T-helper 2 cell (primary cell): ENCODE measurements at places on chromosomes 2 and 18.

DNA sequence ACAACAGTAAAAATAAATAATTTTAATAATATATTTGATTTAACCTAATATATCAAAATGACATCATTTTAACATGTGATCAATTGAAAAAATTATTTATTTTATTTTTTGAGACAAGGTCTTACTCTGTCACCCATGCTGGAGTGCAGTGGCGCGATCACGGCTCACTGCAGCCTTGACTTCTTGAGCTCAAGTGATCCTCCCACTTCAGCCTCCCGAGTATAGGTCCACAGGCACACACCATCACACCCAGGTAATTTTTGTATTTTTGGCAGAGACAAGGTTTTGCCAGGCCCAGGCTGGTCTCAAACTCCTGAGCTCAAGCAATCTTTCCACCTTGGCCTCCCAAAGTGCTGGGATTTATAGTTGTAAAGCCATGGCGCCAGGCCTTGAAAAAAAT is 126.7 kb upstream of the COPS8 start:
- no peak for DNase-seq

GRCh38 chr2:190062601-190063000 is at the start of gene MSTN:
Gene MSTN, minus strand, starts transcription at chr2:190062729. Its CDS starts 133 bp downstream, at chr2:190062596.
- no peak for DNase-seq

GRCh38 chr18:48440924-48441323 is 31.7 kb upstream of the ZBTB7C start:
- no peak for DNase-seq

DNA sequence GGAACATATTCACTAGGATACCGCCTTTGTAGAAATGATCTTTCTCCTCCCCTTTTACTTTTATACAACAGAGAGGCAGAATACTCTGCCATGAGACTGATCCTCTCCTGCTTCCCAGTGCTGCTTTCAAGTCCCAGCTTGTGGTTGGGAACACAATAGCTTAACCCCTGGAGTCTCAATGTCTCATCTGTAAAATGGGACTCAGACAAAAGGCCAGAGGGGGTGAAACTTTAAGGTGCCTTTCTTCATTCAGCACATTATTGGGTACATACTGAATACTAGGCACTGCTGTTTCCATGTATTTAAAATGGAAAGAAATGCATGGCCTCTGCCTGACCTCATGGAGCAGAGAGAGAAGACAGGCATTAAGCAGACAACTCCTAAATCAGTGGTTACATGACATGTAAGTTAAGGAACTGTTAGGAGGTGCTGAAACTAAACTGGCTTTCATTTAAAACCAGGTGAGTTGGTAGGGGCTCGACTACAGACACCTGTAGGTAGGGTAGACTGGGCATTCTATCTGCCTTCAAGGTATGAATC is 53.8 kb downstream of the MAP4K4 start:
- no peak for DNase-seq

DNA sequence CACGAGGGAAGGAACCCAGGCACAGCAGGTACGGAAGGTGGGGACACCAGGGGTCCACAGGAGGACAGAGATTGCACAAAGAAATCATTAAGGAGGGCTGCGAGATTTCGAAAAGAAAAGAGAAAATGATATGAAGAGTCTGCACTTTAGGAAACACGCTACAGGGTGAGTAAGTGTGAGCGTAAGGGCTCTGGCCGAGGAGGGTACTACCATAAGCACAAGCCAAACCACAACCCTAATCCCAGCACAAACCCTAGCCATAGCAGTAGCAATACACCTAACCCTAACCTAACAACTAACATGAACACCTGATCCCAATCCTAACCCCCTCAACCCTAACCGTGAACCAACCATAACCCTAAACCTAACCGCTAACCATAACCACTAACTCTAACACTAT is 104.0 kb downstream of the ZNF516 start:
- DNase-seq = no peak

DNA sequence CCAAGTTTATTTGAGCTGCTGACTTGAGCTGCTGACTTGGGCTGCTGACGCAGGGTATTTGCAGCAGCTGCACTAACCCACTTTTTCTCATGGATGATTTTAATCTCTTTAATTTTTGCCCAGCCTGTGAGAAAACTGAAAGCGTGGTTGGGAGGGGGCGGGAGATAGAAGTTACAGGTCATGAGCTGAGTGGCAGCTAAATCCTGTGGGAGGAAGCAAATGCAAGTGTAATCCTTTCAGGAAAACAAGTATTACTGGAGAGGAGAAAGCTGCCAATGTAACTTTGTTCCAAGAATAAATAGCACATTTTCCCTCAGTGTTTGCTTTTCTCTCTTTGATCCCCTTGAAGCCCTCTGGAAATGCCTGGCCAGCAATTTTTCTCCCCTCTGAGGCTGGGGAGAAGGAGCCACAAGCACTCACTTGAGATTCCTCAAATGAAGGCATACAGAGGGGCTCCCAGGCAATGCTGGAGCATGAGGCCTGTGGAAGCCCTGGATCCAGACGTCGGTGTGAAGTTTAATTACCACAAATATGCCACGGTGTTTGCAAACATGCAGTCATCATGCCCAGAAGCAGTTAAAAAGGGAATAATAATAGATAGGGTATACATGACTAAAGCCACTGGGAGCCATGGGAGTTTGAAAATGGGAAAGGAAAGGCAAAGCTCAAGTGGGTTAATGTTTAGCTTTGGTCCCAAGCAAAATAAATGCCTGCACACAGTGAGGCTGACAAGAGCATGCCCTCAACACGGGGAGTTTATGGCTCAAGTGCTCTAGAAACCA is 10.4 kb upstream of the EVA1A start:
- no peak for DNase-seq

DNA sequence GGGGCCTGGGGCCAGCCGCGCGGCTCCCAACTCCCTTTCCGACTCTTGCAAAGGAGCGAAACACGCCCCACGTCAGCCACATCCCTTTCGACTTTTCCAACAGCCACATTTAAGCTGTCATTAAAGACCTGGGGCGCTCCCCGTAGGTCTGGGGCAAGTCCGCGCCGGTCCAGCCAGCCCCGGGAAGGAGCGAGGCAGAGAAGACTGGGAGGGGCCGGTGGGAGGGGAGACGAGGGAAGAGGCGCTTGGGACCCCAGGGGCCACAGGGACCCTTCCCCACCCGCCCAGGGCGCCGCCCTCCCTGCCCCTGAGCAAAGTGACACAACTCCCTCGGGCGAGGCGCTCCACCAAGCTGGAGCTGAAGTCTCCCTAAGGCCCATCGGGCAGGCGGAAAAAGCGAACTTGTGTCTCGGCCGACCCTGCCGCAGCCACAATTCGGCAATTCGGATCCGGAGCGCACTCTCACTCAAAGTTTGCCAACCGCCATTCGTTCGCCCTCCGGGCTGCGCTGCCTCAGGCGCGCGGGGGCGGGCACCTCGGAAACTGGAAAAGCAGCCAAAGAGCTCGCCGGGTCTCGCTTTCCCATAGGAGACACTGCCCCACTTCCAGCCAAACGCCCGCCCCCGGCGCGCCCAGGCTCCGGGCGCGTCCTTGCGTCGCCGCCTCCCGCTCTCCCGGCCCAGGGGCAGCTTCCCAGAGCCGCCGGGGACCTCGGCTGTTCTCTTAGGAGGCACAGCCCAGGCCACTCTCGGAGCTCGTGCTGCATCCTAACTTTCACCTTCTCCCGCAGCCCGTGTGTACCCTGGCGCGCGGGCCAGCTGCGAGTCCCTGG is 1.1 kb upstream of the KCTD1 start:
- DNase-seq = no peak

DNA sequence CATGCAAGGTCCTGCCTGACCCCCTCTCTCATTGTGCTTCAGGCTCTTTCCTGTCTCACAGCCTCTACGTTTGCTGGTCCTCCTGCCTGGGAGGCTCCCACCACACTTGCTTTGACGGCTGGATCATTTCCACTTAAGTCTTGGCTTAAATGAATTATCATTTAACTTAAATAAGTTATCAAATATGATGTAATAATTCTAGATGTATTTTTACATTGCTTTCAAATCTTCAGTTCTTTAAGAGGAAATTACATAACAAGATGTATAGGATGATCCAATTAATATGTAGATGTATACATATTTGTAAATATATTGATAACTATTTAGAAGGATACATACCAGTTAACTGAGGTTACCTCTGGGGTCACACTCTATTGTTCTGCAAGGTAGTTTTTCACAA is 102.6 kb upstream of the SP3 start:
- DNase-seq = no peak

GRCh38 chr2:172101821-172102390 is 794 bp downstream of the DLX2 start:
- no peak for DNase-seq

GRCh38 chr2:212154477-212154878 is 384.1 kb downstream of the ERBB4 start:
- no peak for DNase-seq

DNA sequence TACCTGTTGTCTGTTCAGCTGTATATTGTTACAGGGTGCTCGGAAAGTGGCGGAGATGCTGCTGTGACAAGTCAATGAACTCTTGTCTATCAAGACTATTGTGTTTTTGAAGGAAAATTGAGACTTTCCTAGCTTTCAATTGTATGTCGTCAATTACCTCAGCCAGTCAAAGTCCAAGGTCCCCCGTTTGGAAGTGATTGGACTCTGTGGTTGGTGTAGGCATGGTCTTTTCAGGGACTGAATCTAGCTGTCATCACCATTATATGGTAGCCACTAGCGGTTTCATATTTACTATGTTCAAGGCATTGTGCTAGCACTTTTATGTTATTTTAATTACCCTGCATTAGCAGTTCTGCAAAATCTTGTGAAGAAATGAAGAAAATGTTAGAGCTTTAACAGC is 54.9 kb downstream of the XRCC5 start:
- DNase-seq = no peak

GRCh38 chr2:111698743-111699554 is 185.0 kb downstream of the ANAPC1 start:
- DNase-seq = no peak

GRCh38 chr2:26764906-26765305 is 822 bp downstream of the SLC35F6 start:
- DNase-seq = no peak

DNA sequence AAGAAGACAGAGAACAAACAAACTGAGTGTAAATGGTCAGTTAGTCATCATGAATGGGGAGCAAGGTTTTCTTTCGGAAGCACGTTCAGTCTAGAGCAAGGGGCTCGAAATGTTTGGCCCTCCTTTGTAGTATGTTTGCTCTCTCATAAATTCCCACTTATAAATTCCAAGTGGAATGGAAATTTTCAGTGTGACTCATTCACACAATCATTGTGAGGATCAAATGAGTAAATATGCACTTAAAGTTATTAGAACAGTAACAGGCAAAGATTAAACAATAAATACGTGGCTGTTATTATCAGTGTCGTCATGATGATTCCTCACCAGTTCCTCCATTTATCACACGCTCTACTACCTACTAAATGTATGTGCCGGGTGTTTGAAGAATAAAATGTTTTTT is 10.5 kb downstream of the CNGA3 start:
- no peak for DNase-seq

DNA sequence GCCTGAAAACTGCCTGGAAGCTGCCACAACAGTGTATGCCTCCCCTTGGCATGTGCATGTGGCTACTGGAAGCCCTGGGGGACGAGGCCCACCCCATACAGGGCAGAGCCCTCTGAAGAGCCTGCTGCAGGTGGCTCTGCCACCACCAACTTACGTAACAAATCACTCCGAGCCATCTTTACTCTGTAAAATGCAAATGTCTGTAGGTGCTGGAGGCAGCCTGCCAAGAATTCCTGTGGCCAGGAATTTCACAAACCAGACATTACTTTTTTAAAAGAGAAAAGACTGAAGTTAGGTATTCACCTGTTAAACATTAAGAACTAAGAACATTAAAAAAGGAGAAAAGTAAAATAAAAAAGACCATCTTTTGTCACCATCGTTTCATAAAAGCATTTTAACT is 106.3 kb downstream of the GPR39 start:
- no peak for DNase-seq

DNA sequence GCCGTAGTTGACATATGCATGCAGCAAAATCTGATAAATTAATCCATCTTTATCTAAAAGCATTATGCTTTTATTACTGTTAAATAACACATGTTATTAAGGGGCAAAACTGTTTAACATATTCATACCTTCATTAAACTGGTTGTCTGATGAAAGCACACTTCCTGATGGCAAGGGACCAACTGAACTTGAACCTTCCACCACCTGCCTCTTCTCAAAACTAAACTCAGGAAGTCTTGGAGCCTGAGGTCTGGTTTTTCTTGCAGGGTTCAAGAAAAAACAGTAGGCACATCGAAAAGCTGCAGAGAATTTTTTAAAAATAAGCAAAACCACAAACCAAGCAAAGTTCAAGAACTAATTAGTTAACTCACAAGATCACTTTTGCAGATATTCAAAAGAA is 64.9 kb downstream of the LNPK start:
- DNase-seq = no peak

DNA sequence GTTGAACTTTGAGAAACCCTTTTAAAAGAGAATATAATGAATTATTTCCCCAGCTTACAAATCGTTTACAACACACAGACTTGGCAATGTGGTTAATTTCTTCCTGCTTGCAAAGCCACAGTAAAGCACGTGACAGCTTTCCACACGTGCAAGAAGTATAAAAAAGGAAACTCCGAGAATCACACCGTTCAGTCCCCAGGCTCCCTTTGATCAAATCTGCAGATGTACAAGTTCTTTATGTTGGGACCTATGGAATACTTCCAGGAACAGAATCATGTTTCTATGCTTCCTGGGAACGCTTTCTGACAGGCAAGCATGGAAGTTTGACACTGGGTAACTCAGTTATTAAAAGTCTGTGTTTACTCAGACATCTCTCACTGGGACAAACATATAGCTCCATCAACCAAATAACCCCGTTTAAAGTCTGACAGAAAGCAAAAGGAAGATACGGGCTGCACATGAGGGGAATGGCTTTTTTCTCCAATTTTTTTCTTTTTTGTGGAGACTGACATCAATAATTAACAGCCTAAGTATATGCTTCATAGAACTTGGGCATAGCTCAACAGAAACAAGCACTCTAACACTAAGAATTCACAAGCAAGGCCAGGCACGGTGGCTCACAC is 134.8 kb downstream of the EIPR1 start:
- DNase-seq = peak; percentile 77

DNA sequence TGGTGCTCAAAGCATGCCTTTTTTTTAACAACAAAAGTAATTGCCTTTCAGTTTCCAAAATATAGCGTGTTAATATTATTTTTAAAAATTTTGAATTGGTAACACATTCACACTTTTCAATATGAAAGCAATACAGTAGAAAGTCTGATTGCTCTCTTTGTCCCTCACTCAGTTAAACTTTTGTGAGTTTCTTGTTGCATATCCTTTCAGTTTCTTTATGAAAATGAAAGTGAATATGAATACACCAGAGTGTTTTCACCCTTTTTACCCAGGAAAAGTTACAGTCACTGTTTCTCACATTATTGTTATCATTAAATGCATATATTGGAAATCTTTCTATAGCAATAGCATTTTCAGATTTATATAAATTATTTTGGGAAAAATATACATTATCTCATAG is 377.4 kb upstream of the CRIM1 start:
- DNase-seq = peak; percentile 2

GRCh38 chr2:124834331-124834730 is 809.2 kb downstream of the CNTNAP5 start:
- no peak for DNase-seq

- peak; percentile 17 for DNase-seq
Measured at GRCh38 chr2:143246815-143247744, 117.9 kb downstream of the ARHGAP15 start.

- DNase-seq = no peak
Measured at GRCh38 chr2:203346612-203347011, 18.4 kb downstream of the ABI2 start.
